NCI-H226 (cell line): ENCODE measurements at places on chromosomes 1 and 21.

- no peak for DNase-seq
These were observed 8.6 kb downstream of the CACNA1S start for GRCh38 chr1:201103666-201104065.

- DNase-seq: no peak
These were observed 23.2 kb downstream of the AVPR1B start for GRCh38 chr1:206094024-206094423.

DNA sequence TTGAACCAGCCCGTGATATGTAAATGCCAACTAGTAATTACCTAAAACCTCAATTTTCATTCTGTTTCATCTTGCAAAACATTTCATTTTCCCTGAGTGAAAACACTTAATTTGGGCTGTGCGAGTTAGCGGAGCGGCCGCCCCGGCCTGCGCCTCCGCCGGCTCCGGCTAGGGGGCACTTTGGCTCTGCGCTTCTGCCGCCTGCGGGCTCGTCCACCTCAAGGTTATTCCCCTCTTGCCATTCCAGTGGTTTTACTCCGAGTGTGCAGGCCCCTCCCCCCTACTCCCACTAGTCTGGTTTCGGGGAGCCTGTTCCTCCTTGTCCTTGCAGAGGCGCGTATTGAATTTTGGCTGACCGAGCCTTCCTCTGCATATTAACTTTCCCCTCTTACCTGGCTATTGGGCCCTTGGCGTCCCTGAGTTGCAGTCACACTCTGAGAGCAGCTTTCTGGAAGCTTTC is 55.6 kb downstream of the PEX14 start:
- no peak for DNase-seq

DNA sequence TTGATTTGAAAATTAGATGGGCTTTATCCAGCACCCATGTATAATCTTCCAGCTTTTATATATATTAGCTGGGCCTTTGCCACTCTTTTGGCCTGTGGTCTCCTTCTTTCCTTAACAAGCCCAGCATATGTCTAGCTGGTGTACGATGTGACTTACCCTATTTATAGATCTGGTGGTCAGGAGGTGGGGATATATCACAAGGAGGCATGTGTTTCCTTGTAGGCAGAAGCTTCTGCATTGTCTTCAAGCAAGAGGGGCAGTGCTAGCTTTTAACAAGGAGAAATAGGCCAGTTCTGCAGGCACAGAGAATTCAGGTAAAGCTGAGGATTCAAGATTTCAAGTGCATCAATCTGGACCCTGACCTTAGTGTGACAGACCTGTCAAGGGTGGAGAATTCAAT is 38.0 kb upstream of the DNASE2B start:
- DNase-seq: no peak

- DNase-seq: no peak
These were observed 18.2 kb downstream of the RHBG start for GRCh38 chr1:156386949-156387869.
